ENCODE measurements at places on chromosomes 2 and 18.

DNA sequence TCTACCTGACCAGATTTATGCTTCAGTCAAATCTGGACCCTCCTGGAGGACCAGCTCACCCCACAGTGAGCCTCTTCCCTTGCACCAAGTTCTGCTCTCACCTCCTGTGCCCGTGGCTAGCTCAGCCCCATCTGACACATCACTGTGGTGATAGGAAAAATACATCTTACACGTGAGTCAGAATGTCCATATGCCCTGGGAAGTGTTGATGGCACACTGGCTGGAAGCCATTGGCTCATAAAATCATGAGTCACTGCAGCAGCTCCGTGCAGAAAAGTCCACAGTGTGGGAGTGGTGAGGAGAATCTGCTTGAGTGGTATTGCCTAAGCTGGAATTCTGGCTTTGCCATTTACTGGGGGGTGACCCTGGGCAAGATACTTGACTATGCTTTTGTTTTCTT lies 42.6 kb upstream of the RAPGEF4 start:
- DNase-seq, result peak; percentile 41

DNA sequence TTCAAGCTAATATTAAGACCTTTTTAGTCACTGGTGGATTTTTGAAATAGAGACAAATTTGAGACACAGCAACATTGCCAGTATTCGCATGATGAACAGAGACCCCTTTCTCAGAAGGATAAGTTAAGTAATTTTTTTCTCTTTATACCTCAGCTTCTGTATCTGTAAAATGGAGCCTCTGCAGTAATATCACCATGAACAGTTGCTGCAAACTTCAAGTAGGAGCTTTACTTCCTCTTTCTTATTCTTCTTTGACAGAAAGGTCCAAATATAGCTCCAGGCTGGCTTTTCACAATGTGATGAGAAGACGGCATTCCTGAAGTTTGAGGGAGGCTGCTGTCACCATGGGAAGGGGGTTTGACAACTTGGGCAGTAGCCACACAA lies 158.7 kb downstream of the TDRD15 start:
- DNase-seq, result no peak

DNA sequence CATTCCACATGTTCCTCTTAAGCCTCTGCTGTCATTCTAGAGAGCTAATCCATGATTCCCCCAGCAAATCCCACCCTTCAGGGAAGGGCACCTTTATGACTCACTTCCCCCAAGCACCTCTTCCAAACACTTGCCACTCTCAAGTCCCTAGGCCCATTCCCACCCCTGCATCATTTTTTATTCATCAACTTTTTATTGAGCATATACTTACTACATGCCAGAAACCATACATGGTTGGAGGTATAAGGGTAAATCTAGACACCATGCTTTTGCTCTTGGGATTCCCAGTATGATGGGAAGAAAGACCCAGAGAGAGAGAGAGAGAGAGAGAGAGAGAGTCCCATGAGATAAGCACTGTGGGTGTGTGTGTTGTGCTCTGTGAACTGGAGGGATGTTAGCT lies 87.9 kb downstream of the MAPK4 start:
- no peak for DNase-seq

DNA sequence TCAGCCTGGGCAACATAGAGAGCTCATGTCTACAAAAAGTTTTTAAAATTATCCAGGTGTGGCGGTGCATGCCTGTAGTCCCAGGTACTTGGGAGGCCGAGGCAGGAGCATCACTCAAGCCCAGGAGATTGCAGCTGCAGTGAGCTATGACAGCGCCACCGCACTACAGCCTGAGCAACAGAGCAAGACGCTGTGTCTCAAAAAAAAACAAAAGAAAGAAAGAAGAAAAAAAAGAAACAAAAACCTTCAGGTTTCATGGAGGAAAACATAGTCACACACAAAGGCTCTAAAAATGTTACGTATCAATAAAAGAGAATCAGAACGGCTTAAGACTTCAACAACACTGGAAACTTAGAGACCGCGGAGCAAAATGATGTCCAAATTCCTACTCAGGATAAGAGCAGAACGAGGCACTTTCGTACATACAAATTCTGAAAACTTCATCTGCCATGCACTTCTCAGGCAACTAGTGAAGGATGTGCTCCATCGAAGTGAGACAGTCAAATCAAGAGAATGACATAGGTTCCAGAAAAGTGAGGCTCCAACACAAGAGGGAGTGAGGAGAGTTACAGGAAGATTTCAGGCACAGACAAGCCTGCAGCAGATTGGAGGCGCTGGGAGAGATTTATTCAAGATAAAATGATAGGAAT lies 4.4 kb downstream of the HDLBP start:
- no peak for DNase-seq

DNA sequence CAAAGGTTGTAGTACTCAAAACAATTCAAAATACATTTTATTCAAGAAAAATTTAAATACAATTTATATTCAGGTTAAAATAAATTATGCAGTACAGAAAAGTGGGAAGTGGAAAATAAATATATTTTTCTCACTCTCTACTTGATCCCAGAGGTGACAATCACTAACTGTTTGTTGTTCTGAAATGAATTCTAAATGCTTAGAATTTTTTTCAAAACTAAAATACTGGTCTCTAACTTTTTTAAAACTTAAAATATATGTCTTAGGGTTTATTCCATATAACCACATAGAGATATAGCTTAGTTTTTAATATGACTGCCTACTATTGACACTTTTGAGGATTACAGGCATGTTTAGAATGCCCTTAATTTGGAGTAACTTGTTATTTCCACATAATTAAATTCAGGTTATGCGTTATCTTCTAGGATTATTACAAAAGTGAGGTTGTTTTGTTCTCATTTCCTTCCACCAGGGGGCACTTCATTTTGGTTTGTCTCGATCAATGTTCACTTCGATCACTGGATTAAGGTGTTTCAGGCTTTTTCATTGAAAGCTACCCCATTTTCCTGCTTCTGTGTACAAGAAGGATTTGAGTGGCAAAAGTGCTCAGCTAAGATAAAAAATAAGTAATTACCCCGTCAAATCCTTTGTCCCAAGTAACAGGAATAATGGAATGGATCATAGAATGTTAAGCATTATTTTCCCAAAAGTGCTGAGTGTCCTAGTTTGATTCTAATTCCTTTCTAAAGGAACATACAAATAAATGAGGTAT lies 27.1 kb upstream of the TFPI start:
- peak; percentile 27 for DNase-seq

- no peak for DNase-seq
These were observed 11.9 kb downstream of the ADD2 start for GRCh38 chr2:70756128-70756527.

DNA sequence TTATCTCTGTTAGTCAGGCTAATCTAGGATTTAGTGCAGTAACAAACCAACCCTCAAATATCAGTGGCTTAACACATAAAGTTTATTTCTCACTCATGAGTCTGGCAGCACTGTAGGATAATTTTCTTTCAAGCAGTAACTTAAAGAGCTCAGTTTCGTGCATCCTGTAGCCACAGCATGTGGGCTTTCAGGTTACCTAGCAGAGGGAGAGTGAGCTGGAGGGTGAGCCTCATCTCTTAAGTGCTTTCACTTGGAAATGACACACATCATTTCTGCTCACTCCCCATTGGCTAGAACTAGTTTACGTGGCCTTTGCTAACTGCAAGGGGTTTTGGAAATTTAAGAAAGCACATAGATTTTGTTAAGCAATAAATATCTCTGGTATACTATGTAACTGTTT lies 96.9 kb downstream of the KCNS3 start:
- DNase-seq, result no peak

DNA sequence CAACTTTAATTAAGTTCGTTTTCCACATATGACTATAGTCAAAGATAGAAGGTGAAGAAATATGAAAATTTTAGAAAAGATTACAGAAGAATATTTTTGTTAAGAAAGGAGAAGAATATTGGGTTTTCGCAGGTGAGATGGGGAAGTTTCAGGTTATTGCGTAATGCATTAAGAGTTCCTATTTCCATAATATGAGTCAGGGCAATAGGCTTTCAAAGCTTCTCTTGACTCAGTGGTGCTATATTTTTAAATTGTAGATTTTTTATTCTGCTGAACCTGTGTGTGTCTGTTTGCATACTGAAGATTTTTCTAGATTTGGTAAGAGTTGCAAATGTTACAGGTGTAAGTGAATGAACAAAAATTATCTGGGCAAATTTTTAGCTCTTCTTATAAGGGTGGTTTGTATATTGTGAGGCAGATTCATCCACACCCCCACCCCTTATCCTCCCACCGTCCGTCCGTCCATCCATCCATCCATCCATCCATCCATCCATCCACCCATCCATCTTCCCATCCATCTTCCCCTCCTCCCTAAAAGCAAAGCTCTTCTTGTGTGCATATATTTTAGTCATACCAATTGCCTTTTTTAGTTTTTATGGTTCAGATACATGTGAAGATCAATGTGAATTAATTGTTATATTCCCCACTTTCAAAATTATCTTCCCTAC lies 69.6 kb downstream of the MYO1B start:
- no peak for DNase-seq

DNA sequence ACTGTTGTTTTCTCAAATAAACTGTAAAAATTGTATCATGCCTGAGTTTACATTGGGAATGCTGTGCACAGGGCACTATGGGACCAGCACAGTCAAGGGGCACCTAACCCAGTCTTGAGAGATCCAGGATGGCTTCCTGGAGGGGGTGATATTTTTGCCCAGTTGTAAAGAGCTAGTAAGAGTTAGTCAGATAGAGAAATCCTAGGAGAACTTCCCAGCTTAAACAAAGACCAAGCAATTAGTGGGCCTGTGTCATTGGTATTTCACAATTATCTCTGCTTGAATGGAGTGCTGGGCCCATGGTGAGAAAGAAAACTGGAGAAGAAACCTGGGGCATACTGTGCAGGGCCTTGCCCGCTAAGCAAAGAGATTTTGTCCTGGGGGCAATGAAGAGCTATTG lies 12.2 kb downstream of the XDH start:
- DNase-seq, result no peak

GRCh38 chr18:37689841-37690240 lies 124.2 kb upstream of the CELF4 start:
- no peak for DNase-seq

DNA sequence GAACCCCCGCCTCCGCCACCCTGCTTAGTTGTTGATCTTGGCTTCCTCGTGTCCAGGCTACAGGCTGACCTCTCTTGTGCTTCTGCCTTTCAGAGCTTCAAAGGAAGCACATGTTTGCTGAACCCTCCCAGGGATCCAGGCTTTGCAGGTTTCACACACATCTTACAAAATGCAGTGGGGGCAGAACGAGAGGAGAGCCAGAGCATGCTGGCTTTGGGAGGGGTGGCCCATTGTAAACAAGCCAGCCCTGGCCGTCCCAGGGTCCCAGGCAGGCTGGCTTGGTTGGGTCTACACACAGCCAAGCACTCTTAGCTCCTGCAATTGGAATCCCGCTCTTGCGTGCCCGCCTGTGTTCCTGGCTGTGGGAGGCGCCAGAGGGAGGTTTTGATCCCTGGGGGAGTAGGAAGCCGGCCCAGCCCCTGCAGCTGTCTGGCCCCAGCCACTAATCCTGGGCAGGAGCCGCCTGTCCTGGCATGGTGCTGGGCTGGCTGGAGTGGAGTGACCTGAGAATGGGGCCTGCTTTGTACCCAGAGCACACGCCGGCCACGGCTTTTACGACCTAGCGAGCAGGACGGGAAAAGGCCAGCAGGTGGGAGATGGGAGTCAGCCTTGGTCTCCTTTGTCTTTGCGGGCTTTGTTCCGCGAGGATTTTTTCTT lies 53.9 kb downstream of the SH3BP4 start:
- DNase-seq, result no peak

- DNase-seq, result no peak
These were observed 1087.2 kb downstream of the DPP10 start for GRCh38 chr2:115529627-115530026.

- no peak for DNase-seq
These were observed 90.5 kb downstream of the PMAIP1 start for GRCh38 chr18:59990121-59990823.

- peak; percentile 94 for DNase-seq
These were observed 310.8 kb downstream of the ERBB4 start for GRCh38 chr2:212227755-212228154.

DNA sequence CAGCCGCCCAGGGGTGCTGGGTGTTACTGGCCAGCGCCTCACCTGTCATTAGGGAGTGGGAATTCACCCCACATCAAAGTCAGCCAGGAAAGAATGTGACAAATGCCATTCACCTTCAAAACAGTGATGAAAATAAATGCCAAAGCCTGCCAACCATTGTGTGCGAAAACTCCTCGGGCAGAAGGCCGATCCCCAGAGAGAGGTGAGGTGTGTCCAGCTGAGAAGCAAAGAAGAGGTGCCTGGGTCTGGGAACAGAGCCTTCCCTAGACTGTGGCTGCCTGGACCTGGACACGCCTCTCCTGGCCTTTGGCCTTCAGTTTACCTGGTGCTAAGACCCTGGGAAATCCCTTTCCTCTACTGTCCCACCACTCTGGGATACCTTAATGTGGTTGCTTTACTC lies 142.7 kb downstream of the CYP26B1 start:
- DNase-seq, result no peak

GRCh38 chr2:86466306-86466705 lies 25.1 kb downstream of the KDM3A start:
- DNase-seq, result no peak

- DNase-seq, result no peak
These were observed 10.4 kb upstream of the COL3A1 start for GRCh38 chr2:188963741-188964140.

DNA sequence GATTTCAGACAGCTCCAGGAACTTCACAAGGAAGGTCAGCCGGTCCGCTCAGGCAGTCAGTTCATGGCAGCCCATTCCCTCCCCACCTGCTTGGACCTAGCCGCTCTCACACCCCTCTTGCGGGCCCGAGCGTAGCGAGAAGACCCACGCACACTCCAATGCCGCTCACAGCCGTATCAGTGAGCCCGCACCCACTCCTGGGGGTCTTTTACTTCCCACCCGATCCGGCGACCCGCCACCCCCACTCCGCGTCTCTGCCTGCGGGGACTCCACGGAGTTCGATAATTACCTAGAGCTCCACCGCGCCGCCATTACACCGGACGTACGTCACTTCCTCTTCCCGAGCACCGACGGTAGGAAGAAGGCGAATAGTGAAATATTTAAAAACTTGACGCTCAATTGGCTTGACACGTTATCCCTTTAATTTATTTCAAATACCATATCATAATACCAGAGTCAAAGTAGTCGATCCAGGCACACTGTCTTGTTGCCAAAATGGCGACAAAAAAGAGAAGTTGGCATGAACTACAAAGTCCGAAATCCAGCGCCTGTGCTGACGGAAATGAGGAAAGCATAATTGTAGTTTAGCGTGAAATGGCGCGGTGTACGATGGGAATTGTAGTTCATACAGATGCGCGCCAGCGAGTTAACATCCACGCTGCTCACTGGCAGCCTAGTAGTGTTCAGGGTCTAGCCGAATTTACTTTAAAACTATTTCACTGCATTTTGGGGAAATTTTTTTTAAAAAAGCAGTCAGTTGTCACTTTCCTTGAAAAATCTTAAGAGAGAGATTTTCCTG lies at the start of gene CWC22:
Gene CWC22 (minus strand): TSS at position 517 of the 799 bp plus-strand sequence. CDS start 13,956 bp downstream, outside the sequence.
- DNase-seq, result peak; percentile 96

DNA sequence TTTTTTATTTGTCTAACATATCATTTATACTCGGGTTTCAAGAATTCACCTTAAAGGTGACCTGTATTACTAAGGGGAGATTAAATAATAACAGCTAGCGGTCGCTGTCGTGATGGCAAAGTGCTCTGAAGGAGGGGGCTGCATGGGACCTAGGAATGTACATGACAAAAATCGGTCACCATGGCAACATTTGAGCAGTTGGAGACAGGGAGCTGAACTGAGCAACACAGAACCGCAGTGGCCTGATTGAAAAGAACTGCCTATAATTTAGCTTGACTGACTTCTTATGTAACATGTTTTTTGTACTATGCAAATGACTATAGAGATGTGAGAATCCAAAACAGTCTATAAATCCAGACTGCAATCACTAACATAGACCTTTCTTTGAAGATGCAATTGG lies 34.3 kb upstream of the EPHA4 start:
- no peak for DNase-seq

Measured in NCI-H2171 treated with DMSO at 0.1 percent for 48 hours (cell line).